Activated T-cell treated with anti-CD3 and anti-CD28 coated beads, Interleukin-2, amount 50 U/mL, for 72 hours (primary cell): ENCODE measurements at places on chromosomes 16 and 17.
A peak's percentile ranks its signal among the peaks of the same experiment; 100 is the strongest.

GRCh38 chr17:59666235-59666634, 41.0 kb downstream of the PTRH2 start:
- DNase-seq = no peak

- no peak for DNase-seq
These were observed 26.1 kb downstream of the METTL16 start for GRCh38 chr17:2485543-2485942.

DNA sequence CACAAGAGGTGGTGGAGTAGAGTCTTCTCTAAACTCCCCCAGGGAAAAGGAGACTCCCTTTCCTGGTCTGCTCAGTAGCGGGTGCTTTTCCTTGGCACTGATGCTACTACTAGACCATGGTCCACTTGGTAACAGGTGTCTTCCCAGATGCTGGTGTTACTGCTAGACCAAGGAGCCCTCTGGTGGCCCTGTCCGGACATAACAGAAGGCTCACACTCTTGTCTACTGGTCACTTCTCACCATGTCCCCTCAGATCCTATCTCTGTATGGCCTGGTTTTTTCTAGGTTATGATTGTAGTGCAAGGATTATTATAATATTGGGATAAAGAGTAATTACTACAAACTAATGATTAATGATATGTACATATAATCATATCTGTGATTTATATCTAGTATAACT, 49.7 kb upstream of the ARL4D start:
- no peak for DNase-seq

DNA sequence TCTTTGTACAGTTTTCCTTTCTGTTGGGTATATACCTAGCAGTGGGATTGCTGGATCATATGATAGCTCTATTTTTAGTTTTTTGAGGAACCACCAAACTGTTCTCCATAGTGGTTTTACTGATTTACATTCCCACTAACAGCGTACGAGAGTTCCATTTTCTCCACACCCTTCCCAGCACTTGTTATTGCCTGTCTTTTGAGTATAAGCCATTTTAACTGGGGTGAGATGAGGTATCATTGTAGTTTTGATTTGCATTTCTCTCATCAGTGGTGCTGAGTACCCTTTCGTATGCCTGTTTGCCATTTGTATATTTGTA, 887 bp upstream of the EVI2B start:
- DNase-seq = no peak

DNA sequence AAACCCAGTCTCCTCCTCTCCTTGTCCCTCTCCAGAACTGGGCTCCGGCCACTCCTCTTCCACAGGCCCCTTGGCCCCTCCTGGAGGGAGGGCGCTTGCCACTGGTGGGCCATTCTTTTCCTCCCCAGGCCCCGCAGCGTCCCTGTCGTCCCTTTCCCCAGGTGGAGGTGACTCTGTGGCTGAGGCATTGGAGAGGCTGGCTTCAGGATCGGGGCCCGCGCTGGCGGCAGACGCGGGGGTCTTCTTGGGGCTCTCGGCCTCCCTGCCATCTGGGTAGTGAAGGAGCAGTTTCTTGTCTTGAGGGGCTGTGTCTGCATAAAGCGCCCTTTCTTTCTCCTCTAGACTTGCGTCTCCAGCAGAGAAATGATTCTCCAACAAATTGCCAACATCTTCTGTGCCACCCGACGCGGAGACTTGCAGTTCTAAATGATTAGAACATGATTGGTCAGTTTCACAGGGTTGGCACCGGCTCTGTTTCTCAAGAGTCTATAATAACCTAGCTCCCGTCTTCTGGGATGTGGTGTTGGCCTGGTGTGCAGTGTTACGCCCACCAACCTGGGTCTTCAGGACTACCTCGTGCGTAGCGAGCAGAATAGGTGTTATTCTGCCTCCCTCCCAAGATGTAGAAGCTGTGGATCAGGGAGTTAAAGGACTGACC, 34.1 kb downstream of the SRL start:
- no peak for DNase-seq

DNA sequence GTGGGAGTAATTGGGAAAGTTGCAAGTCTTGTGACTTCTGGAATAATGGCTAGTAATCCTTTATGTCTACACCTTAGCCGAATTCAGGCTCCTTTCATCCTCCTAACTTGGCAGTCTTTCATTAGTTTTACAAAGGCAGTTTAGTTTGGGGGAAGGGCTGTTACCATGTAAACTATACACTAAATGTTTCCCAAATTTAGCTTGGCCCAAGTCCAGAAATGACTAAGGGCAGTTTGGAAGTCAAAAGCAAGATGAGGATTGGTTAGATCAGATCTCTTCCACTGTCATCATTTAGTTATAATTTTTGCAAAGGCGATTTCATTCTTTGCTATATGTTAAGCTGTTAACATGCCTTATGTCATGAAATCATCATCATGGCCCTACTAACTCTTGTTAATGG, 115.4 kb upstream of the CACNG3 start:
- no peak for DNase-seq

- DNase-seq = no peak
These were observed 38.8 kb downstream of the IST1 start for GRCh38 chr16:71933913-71934695.

- DNase-seq = no peak
These were observed 60.6 kb upstream of the CMIP start for GRCh38 chr16:81384006-81384405.

GRCh38 chr17:63477480-63478440, 899 bp downstream of the ACE start:
- DNase-seq = peak; percentile 13

- DNase-seq = peak; percentile 83
These were observed 482 bp upstream of the SLC16A3 start for GRCh38 chr17:82228278-82228841.

DNA sequence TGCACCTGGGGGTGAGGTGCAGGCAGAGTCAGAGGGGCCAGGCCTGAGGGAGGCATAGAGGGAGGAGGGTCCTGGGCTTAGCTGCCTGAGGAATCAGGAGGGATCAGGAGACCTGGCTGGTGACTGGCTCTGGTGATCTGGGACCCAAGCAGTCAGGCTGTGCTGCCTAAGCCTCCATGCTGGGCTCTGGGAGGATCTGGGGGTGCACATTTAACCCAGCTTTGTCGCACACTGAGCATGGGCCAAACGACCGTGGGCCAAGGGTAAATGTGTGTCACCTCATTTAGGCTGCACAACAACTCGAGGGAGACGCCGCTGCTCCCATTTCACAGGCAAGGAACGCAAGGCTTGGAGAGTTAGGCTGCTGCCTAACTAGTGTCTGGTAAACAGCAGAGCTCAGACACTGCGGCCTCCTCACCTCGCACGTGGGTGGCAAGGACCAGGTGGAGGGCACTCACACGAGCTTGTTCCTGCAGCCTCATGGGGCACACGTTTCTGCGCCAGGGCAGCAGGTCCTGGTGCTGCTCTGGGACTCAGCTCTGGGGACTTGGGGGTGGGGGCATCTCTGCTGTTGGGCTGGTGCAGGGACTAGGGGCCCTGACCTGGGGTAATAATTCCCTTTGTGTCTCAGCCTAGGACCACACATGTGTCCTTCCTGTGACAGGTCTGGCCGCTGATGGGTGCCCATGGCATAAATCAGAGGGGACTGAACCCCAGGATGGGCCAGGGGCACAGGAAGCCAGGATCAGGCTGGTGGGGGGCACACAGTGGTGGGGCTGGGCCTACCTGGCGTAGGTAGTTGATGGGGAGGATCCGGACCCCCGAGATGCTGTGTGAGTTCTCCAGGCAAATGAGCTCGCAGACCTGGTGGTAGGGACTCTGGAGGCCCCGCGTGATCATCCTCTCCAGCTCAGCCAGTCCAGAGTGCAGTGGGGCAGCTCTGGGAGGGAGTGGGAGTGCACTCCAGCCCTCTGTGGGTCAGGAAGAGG, 18.7 kb downstream of the TMEM235 start:
- DNase-seq = no peak

DNA sequence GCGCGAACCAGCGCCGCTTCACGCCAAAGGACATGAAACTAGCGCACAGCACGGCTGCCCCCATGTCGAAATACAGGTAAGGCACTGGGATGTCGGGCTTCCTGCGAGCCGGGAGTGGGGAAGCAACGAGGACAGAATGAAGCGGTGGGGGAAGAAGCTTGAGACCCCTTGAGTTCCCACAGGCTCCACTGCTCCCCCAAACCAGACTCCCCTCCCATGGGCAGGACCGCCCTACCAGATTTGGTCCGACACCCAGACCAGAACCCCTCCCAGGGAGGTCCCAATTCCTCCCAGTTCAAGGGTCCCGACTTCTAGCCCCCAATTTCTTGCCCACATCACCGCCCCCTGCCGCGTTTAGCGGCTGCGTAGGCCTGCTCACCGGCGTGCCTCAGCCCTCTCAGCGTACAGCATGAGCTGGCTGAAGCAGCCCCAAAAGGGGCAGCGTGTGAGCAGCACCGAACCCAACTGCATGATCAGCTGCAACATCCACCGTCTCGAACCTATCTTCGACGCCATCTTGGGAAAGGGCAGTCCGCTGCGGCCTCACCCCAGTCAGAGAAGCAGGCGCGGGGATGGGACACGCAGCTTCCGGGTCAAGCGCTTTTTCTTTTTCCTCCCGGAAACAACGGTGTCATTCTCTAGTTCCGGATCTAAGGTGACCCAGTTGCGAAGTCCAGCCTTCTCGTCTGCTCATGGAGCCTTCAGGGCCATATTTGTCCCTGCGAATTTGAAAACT, at the start of gene TMEM101:
Gene TMEM101, minus strand, starts transcription at position 527 of the 736 bp plus-strand sequence. Its CDS starts 11 bp downstream, at position 516.
- peak; percentile 90 for DNase-seq

DNA sequence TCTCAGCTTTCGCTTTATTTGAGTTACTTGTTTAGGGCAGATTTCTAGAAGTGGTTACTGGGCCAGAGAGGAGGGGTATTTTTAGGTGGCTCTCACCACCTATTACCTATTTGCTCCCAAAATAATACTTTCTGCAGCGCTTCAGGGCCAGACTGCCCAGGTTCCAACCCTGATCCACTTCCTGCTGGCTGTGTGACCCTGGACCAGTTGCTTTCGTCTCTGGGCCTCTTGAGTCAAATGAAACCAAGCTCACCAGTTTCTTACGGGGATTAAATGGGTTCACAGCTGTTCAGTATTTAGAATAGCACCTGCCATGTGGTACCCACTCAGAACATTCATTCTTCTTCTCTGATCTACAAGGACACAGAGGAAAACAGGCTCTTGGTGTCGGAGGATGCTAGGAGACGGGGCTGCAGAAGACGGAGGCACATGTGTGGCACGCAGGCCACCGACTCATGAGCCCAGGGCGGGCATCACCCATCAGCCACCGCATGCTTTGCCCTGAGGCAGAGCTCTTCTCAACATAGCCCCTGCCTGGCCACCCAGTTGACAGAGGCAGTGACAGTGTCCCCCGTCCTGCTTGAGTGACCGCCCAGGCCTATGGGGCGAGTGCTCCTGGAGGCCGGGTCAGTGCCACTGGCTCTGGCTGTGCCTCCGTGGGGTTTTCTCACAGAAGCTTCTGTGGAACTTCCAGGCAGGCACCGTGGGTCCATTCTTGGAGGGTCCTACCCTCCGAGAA, 149.0 kb upstream of the PLCG2 start:
- DNase-seq = no peak

DNA sequence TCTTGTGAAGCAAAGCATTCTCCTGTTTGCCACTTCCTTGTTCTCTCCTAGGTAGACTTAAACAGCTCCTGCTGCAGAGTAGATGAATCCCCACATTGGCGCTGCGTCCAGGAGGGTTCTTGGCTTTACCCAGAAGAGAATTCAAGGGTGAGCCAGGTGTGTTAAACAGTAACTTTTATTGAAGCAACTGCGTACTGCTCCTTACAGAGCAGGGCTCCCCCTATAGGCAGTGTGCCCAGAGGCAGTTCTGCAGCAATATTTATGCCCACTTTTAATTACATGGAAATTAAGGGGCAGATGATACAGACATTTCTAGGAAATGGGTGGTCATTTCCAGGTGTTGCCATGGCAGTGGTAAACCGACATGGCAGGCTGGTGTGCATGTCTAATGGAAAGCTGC, 987.6 kb upstream of the RBFOX1 start:
- DNase-seq = no peak

DNA sequence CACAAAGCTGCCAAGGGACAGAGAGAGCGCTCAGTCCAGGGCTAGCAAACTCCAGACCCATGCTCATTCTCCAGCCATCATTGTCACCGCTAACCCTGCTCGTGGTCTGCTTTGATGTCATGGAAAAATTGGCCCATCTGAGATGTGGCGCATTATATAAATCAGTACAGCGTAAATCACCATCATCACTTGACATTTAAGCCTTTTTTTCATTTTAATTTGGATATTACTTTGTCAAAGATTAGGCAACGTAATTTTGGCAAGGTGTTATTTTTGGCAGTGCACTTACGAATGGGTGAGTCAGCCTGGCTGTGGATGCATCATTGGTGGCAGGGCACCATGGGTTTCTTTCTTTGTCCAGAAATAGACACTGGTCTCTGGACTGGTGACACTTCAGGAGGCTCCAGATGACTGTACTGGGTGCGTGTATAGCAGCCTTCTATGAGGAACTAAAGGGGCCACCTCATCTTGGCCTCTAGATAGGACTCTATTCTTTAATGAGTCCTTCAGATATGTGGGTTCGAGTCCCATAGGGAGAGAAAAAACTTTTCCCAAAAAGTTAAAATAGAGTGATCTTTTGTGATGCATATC, 166.3 kb downstream of the MSI2 start:
- DNase-seq = peak; percentile 39

DNA sequence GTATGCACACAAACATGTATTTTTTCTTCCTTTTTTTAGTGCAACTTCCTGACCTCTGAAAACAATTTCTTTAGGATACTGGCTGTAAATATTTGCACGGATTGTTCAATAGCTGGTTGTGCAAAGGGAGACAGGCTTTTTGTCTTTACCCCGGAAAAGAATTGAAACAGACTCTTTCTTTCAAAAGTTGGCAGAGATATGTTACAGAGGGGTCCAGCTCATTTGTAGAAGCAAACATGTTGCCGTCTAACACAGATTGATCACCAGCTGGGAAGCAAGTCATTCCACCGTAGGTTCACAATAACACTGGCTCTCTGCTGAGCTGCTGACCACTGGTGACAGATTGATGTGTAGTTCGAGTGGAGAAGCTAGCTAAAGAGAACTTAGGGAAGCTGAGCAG, 130.9 kb downstream of the STX8 start:
- no peak for DNase-seq

GRCh38 chr17:29622337-29623282, at the start of gene CORO6:
TSS of gene CORO6 (minus strand) at chr17:29622912. CDS start at chr17:29621421, 1,491 bp downstream.
- peak; percentile 78 for DNase-seq
